ENCODE measurements at places on chromosomes 1 and 21. TPM values are rescaled to one million over a fixed set of nuclear protein-coding genes. Genes with fewer than 3 reads are reported as not detected.

Gene TPTE
- total RNA-seq = not detected

Gene PCAT6
- not detected for total RNA-seq

Gene KIF2C
- 16.5 TPM for total RNA-seq

Gene KCNN3
- total RNA-seq = not detected

Gene OR2T2
- not detected for total RNA-seq

Gene CNTN2
- total RNA-seq = not detected

Gene TRPM2
- total RNA-seq = not detected

Gene OR6K3
- total RNA-seq = not detected

Gene C1orf53
- total RNA-seq = 6.5 TPM

Gene TNFRSF4
- not detected for total RNA-seq

Gene CR1L
- total RNA-seq = not detected

Gene S100A7A
- not detected for total RNA-seq

Gene RASSF5
- 3.0 TPM for total RNA-seq

Gene HLX
- 0.08 TPM for total RNA-seq

Gene ARHGEF16
- 10.5 TPM for total RNA-seq

Gene ENSA
- total RNA-seq = 176 TPM

Gene TRIM67
- not detected for total RNA-seq

Gene PCSK9
- 265 TPM for total RNA-seq

Gene FMO1
- total RNA-seq = not detected

Gene BCAN
- not detected for total RNA-seq

Gene FCER1G
- not detected for total RNA-seq

Gene RCAN3
- total RNA-seq = 27.4 TPM

Gene TEX38
- not detected for total RNA-seq

Gene NPHS2
- not detected for total RNA-seq

Gene CLEC20A
- not detected for total RNA-seq

Gene CELA3B
- not detected for total RNA-seq

Gene SYT14
- 0.94 TPM for total RNA-seq

Gene UBE2U
- not detected for total RNA-seq

Gene FHAD1
- 0.11 TPM for total RNA-seq

Gene KCNJ9
- not detected for total RNA-seq

Gene S100A3
- 12.7 TPM for total RNA-seq

Gene LRRC41
- 90.7 TPM for total RNA-seq

Gene LIN28A
- total RNA-seq = not detected

Gene MYCL
- total RNA-seq = 3.7 TPM

Gene GPR89B
- total RNA-seq = 12.0 TPM
